Stimulated activated CD4-positive, alpha-beta T cell treated with anti-CD3 and anti-CD28 coated beads, Interleukin-12 subunit alpha, Interleukin-12 subunit beta, amount 100 ng/mL, for 24 hours (primary cell): ENCODE measurements at places on chromosomes 4 and X.

DNA sequence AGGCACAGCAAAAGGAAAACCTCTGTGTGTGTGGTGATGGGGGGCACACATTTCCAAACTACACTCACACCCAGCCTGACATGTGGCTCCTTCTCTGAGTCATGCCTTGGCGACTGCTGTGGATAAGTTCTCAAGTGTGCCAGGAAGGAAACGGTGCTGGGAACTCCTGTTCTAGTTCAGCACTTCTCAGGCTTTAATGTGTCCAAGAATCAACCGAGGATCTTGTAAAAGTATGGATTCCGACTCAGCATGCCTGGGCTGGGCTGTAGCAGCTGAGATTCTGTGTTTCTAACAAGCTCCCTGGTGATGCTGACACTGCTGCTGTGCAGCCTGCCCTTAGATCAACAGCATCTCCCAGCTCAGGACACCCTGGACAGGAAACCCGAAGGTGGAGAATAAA lies 20.2 kb downstream of the CLNK start:
- DNase-seq = no peak

- no peak for DNase-seq
These were observed 23.2 kb upstream of the ADD1 start for GRCh38 chr4:2820216-2820982.

- no peak for DNase-seq
These were observed 193.1 kb downstream of the LDB2 start for GRCh38 chr4:16705341-16705740.

- no peak for DNase-seq
These were observed 7.2 kb downstream of the SYN1 start for GRCh38 chrX:47612418-47612817.

GRCh38 chrX:39472161-39472560 lies 625.6 kb downstream of the BCOR start:
- no peak for DNase-seq

DNA sequence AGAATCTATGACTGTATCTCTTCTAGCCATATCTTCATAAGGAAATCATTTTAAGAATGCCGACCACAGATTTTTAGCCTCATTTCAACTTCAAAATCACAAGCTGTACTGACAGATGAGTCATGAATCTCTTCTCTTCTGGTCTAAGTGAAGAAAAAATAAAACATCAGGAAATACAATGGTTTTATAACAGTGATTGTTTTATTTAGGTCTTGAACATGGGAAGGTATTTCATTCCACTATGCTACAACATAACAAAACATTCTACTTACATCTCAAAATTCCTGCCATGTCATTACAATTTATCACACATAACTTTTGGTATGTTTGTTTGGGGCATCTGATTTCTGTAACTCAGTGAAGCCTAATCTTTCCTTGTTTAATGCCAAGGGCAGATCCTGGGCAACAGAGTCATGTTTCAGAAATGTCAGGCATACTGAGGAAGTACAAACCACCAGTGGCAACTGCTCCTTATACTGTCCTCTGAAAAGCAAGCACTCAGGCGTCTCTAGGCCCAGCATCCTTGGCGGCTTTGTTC lies 325.0 kb downstream of the PDHA2 start:
- DNase-seq = no peak

DNA sequence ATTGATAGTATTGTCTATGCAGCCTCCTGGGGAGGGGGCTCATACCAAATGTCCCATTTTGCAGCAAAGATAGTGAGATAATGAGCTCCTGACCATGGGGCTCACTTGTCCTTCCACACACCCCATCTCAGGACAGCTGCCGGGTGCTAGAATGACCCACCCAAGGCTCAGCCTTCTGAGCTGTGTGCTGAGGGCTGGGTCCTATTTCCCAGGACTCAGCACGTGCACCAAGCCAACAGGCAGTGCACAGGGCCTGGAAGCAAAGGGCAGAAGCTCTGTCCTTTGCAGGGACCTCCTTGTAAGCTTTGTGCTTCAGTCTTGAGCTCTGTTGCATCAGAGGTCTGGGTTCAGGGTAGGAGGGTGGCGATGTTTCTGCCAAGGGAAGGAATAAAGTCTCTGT lies 11.2 kb upstream of the ABLIM2 start:
- DNase-seq = no peak

GRCh38 chr4:124432500-124432899 lies 280.0 kb downstream of the ANKRD50 start:
- DNase-seq = no peak

GRCh38 chr4:144709159-144709558 lies 63.2 kb downstream of the HHIP start:
- no peak for DNase-seq

DNA sequence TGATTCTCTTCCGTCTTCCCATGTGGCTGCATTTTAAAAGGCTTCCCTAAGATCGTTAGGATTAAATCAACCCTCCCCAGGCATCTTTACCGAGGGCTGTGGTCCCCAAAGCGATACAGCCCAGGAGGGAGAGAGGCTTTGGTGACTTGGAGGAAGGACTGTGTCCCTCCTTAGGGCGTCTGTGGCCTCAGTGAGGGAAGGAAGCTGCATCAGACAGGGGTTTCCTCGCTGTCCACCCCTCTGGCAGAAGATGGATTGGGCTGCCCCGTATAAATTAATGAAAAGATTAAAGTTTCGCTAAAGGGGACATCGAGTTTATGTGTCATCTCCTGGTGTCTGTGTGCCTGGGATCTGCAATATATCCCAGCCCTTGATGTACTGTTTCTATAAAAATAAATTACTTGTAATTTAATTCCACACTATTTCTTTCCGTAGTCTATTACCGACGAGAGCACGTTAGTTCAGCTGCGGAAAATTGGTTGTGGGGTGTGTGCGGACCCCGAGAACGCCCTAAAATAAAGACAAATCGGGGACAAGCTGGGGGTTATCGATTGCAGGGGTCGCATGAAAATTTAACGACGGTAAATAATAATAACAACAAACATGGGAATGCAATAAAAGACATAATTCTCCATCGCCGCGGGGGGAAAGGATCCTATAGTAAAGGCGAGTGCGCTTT lies 6.5 kb downstream of the SHOX start:
- no peak for DNase-seq

DNA sequence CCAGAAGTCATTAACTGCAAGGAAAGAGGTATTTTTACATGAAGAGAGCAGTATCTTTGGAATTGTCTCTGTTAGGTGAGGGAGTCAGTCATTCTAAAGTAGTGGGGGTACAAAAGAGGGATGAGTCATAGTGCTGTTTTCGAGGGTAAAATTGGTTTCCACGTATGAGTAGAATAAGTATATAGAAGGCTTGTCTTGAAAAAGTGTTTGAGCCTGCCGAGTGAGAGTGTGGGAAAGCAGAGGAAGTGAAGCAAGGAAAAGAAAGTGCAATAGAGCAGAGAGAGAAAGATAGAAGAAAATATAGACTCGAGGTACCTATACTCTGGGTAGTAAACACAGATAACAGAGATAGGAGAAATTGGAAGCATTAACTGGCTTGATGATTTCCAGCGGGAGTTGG lies 696.4 kb downstream of the DMD start:
- no peak for DNase-seq

- DNase-seq = no peak
These were observed 129.0 kb upstream of the RASGEF1B start for GRCh38 chr4:81600520-81601357.
